ENCODE measurements at places on chromosomes 11 and 22.

DNA sequence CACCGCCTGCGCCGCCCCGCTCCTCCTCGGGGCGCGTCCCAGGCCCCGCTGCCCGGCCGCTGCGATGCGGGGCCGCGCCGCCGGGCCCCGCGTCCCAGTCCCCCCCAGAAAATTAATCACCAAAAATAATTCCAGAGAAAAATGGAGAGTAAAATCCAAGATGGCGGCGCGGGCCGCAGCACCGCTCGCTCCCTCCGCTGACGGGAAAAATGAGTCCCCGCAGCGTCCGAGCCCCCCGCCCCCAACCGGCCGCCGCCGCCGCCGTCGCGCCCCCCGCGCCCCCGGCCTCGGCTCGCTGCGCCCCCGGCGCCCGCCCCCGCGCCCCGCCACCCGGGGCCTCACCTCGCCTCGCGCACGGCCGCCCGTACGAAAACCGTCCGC is at the start of gene KMT5B:
Gene KMT5B (minus strand): TSS at position 162 of the 381 bp plus-strand sequence. CDS start 23,220 bp downstream, outside the sequence.
- peak; percentile 58 for DNase-seq

GRCh38 chr22:32542677-32543357 is 68.2 kb downstream of the FBXO7 start:
- no peak for DNase-seq

DNA sequence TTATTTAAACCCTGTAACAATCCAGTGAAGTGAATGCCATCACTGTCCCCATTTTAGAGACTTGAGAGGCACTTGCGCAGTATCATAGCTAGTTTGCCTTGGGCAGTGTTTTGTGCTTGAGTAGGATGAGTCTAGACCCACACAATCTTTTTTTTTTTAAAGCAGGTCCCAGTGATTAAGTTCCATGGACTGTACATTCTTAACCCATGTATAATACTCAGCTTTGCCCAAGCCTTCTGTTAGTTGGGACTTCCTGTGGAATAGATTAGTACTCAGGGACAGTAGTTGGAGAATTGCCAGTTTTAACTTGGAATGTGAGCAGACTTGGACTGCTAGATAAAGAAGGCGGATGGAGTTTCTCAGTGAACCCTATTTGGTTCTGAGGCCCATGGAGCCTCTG is 108.6 kb upstream of the RASSF10 start:
- DNase-seq = no peak

DNA sequence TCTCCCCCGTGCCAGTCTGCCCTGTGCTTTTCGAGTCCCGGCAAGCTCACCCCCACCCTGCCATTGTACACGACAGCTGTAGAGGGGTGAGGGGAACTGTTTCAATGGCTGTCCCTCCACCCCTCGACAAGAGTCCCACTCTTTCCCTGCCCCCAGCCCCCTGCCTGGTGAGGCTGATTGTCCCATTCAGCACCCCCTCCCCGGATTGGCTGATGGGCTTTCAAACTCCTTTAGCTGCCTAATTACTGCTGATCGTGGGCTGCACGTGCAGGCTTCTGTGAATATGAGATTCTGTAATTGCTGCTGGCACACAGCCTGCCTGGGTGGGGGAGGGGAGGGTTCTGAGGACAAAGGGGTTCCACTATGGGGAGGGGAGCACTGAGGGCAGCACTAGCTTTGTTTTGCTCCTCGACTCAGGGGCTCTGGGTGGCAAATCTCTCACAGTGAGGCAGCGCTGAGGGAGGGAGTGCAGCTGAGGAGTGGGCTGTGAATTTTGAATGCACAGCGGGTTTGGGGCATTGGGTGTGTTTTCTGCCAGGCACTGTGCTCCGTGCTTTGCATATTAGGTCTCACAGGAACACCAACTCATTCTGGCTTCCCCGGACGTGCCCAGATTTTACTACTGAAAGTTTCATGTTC is 42.6 kb upstream of the ACCSL start:
- peak; percentile 27 for DNase-seq

GRCh38 chr22:40426594-40427333 is 56.4 kb downstream of the SGSM3 start:
- DNase-seq = no peak

DNA sequence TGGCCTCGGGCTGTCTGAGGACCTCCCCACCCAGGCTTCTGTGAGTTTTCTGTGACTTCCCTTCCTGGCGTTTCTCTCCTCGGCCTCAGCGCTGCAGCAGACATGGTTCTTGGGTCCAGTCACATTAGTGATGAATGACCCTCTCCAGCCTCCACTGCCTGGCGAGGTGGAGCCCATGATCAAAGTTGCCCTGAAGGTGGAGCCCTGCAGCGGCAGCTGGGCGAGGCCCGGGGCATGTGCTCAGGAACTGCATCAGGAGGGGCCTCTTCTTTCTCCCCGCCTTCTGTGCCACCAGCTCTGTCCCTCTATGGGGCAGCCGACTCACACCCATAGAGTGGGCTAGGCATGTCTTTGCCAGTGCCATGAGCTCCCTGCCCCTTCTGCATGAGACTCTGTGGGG is 1079.7 kb downstream of the TBC1D22A start:
- no peak for DNase-seq

DNA sequence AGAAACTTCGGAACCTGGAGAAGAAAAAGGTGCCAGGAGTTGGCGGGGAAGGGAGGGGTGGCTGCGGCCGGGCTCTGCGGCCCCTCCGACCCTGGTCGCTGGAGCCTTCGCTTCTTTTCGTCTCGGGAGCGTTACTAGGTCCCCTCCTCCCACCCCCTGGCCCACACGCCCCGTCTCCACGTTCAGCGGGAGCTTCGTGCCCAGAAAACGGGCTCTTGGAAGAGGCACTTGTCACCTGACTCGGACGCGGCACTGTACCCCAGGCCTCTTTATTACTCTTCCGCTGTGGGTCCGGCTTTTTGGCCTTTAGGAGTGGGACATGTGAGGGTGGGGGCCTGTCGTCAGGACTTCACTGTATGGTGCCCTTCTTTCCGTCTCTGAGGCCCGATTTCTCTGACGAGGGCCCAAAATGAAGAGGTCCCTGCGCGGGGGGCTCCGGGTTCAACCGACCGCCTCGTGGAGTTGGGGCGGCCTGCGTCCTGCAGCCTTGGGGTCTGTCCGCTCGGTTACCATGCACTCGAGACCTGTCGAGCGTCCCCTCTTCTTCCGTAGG is 1.2 kb downstream of the CAPRIN1 start:
- DNase-seq = no peak

GRCh38 chr11:68988491-68988890 is 7.7 kb upstream of the MRGPRD start:
- no peak for DNase-seq

- DNase-seq = no peak
Observed at GRCh38 chr22:49720279-49720959, 107.3 kb downstream of the BRD1 start.

DNA sequence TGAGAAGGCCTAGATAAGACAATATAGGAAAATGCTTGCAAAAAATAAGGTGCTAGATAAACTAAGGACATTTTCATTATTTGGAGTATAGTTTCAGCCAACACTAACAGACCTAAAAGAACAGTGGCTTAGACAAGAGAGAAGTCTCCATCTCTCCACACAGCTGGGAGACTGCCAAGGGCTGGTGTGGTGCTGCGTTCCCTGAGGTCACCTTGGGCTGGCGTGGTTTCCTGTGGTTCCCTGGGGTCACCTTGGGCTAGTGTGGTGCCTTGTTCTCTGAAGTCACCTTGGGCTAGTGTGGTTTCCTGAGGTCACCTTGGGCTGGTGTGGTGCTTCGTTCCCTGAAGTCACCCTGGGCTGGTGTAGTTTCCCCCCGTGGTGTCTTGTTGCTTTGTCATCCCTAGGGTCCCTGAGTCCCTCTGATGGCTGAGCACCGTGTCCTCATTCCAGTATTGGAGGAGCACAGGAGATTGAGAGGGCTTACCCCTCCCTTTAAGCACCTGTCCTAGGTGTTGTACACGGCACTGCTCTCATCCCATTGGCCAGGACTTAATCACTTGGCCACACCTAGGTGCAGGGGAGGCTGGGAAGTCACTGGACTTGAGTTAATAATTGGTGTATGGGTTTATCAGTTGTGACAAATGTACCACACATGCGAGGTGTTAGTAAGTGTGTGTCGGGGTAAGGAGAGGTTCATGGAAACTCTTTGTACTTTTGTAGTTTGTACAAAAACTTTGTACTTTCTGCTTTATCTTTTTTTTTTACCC is 14.9 kb downstream of the SAMM50 start:
- no peak for DNase-seq

DNA sequence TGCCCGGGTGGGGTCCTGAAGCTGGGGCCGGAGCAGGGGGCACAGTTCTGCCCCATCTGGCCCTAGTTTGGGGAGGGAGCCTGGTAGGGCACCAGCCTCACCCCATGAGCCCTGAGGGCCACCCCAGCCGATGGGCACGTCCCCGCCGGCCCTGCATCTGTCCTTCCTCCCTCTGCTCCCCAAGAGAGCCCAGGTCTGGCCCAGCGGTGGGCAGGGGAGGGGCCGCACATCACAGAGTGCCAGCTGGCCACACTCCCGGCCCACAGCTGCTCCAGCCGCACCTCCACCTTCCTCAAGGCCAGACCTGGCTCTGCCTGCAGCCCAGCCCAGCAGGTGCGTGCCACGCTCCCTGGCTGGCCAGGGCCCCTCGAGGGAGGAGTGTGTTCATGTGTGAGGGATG is 21.6 kb downstream of the BRSK2 start:
- DNase-seq = no peak

- DNase-seq = no peak
Observed at GRCh38 chr22:32331918-32332725, 25.5 kb upstream of the RFPL3 start.

DNA sequence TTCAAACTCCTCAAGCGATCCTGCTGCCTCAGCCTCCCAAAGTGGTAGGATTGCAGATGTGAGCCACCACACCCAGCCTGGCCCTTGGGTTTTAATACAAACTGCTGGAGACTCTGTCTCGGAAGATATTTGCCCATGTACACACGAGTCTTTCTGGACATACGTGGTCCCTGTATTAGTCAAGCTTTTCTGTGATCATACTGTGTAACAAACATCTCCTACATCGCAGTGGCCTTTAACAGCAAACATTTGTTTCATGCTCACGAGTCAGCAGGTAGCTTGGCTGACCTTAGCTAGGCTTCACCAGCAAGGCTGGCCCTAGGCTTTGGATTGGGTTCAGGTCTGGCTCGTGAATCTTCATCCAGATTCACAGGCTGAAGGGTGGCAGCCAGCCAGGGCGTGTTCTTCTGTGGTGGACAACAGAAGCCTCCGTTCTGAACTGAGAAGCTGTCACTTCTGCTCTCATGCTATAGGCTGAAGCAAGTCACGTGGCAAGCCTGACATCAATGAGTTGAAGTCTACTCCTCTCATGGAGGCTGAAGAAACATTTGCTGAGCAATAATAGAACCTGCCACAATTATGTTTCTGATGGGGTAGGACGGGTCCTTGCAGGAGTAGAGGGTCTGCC is 8.8 kb downstream of the KIAA1671 start:
- DNase-seq = no peak

DNA sequence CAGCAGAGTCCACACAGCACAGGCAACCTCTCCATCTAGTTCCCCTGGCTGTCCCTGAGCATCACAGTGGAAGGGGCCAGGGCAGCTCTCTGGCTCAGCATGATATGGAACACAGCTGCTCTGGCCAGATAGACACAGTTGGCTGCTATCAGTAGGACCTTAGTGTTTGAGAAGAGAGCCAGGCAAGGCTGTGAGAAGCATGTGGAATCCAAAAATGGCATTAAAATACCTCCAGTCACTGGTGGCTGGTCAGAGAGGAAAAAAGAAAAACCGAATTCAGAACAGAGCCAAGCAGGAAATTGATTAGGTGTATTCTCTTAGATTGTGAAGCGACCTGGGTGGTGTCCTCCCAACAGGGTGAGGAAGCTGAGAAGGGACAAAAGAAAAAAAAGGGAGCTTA is 27.9 kb downstream of the SERPINH1 start:
- no peak for DNase-seq

DNA sequence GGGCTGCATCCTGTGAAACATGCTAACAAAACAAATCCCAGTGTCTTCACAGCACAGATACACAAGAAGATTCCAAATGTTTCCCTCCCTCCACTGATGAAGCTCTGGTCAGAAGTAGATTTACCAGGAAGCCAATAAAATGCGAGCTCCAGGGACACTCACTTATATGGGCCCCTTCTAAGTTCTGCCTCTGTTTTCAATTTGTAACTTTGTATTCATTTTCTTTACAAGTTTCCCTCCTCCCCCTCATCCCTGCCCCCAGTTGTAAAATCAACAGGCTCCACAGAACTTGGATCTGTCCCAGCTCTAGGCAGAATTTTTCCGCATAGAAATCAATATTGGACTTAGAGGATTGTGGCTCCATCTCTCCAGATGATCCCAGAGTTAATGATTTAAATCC is 48.1 kb upstream of the ME3 start:
- DNase-seq = no peak

GRCh38 chr11:134342572-134343340 is 11.0 kb downstream of the GLB1L2 start:
- DNase-seq = peak; percentile 6

GRCh38 chr22:37547251-37547741 is 13.0 kb upstream of the CDC42EP1 start:
- DNase-seq = no peak

DNA sequence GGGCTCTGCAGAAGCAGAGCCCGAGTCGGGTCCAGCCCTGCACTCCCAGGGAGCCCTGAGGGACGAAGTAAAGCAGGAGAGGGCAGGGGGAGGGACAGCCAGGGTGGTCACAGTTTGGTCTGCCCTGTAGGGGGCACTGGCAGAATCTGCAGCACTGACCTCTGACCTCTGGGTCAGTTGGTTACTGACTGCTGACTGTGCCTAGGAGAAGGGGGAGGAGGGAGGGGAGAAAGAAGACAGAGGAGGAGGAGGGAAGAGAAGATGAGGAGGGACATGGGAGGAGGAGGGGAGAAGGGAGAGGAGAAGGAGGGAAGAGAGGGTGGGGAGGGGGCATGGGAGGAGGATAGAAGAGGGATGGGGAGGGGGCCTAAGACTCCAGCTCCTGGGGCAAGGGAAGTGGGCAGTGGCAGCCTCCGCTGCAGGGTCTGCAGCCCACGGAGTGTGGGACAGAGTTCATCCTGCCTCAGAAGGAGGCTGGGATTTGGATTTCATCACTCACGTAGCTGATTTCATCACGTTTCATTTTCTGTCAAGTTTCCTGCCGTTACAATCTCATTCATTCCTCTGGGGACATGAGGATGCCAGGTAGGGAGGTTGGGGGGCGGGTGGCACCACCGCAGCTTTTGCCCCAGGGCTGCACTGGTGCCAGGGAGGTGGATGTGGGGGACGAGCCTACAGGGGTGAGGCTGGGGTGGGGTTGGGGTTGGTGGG is 55.2 kb downstream of the FLRT1 start:
- peak; percentile 46 for DNase-seq

DNA sequence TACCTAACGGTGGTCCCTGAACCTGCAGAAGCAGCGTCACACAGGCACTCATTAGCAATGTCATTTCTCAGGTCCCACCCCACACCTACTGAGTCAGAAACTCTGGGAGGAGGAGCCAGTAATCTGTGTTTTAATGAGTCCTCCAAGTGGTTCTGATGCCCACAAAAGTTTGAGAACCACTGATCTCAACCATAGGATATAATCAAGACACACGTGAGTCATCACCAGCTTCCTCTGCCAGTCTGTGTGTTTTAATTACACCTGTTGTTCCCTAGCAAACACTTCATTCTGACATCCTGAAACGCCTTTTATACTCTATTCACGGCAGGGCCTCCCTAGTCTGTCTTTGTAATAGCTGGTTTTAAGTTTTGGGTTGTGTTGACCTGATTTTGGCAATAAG is 5.8 kb downstream of the TECTA start:
- DNase-seq = no peak

Data from iPS-NIHi11 (cell line).